ENCODE measurements at places on chromosomes 11 and 22.

DNA sequence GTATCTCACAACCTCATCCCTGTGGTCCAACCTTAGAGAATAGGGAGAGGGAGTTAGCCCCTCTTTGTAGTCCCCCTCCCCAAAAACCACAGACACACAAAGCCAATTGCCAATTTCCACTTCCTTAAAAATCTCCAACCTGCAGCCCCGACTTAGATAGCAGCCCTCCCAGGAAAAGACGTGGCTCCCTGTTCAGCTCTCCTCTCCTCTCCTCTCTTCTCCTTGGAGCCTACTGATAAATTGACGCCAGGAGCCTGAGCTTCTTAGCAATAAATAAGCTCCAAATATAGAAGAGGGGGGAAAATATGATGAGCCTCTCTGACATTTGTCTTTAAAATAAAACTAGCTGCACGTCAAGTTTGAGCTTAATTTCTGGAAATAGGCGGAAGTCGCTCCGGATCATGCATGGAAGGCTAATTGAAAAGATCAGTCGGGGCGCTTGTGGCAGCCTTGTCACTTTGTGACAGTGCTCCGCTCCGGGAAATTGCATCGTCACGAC, 7.3 kb downstream of the PAX6 start:
- no peak for DNase-seq

- no peak for DNase-seq
Observed at GRCh38 chr11:129225190-129225589, 33.1 kb upstream of the ARHGAP32 start.

DNA sequence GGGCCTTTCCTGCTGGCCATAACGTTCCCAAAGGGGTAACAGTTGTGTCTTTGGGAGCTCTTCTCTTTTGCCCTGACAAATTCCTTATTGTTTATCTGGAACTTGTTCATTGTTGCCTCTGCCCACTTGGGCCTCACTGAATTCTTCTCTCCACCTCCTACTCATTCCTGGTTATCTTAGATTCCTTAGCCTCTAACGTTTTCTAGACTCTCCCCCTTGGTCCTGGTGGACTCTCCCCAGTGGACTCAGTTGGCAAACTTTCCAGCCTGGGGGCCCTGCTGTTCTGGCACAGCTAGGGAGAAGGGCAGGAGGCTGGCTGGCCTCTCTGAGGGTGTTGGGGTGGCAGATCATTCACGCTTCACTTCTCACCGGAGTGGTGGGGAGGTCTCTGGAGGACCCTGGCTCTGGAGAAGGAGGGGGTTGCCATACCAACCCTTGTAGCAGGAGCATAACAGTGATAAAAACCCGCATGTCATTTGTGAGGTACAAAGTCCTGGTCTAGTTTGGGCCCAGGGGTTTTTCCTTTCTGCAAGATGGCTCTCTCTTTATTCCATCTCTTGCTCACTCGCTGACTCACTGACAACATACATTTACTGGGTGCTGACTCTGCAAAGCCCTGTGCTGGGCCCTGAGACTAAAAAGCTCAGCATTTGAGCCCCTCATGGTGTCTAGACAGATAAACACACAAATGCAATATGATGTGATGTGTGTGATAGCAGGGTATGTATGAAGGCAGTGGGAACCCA, 39.7 kb downstream of the YWHAH start:
- DNase-seq, result no peak

GRCh38 chr11:4983841-4984240, 10.8 kb upstream of the OR51L1 start:
- DNase-seq, result no peak

GRCh38 chr22:35114131-35114980, 48.4 kb downstream of the ISX start:
- no peak for DNase-seq

DNA sequence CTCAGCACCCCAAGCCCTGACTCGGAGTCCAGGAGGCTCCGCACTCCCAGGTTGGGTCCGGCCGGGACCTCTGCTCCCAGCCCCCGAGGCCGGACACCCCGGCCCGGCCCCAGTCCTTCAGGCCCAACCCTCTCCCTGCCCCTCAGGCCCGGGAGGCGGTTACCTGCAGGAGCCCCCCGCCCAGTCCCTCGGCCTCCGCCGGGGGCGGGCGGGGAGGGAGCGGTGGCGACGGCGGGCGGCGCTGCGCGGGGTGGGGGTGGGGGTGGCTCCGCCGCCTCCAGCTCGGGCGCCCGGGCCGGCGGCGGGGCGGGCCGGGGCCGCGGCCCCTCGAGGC, 310 bp downstream of the TCF20 start:
- no peak for DNase-seq

- no peak for DNase-seq
Observed at GRCh38 chr22:41305646-41306045, 4.3 kb downstream of the ZC3H7B start.

- no peak for DNase-seq
Observed at GRCh38 chr11:106552694-106553203, 465.5 kb downstream of the GUCY1A2 start.

DNA sequence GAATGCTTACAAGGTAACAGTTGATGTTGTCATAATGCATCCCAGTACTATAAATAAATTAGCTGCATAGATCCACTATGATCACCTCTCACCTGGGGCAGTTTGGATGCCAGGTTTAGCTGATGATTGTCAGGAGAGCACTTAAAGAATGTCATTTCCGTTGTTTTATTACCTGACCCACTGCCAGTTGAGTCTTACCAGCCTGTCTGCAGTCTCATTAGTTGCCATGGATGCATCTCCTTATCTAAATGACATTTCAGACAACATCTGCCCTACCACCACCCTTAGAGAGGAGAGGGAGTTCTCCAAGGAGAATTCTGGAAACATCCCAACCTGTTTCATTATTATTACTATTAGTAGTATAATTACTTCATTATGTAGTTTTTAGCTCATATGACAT, 339.1 kb upstream of the API5 start:
- no peak for DNase-seq

DNA sequence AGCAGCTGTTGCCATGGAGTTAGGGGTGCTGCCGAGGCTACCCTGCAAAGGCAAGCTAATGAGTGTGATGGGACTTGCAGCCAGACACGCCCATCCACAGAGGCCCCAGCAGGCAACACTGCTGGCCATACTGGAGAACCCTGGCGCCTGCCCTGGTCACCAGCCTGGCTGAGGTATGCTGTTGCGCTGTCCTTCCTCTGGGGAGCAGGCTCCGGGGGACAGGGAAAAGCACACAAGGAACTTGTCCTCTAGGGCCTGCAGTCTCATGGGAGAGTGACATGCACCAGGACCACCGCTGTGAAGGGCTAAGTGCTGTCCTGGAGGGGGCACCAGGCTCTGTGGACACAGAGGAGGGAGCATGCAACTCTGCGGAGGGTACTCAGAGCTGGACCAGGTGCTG, 35.8 kb downstream of the TOM1 start:
- no peak for DNase-seq

DNA sequence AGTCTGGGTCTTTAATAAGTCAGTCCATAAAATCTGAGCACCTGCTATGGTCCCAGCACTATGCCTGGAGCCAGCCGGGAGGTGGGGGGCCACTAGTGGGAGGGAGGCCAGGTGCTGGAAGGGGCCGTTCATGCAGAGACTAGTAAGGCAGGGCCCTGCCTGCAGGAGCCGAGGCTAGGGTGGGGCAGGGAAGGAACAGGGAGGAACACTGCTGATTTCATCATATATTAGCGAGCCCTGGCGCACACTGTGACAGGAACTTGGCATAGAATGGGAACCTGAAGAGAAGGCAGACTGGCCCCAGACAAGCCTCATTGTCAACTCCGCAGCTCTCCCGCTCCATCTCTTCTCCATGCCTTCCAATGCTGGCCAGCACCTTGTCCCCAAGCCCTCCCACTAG, 7.1 kb downstream of the VSIG10L2 start:
- DNase-seq, result no peak

- DNase-seq, result no peak
Observed at GRCh38 chr11:1487091-1487850, 692 bp upstream of the MOB2 start.

- DNase-seq, result peak; percentile 19
Observed at GRCh38 chr22:37930270-37930951, 23.0 kb downstream of the C22orf23 start.

DNA sequence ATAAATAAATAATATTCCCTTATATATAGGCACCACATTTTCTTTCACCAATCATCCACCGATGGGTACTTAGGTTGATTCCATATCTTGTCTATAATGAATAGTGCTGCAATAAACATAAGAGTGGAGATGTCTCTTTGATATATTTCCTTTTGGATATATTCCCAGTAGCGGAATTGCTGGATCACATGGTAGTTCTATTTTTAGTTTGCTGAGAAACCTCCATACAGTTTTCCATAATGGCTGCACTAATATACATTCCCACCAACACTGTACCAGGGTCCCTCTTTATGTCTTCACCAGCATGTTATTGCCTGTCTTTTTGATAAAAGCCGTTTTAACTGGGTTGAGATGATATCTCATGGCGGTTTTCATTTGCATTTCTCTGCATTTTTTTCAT, 23.6 kb downstream of the PAMR1 start:
- no peak for DNase-seq
